ENCODE measurements at places on chromosomes 1 and 21. TPM values are rescaled to one million over a fixed set of nuclear protein-coding genes. Genes with fewer than 3 reads are reported as not detected.

LORICRIN gene
- not detected for total RNA-seq

- DNase-seq = no peak
Measured at GRCh38 chr1:161300478-161300877, 9.3 kb downstream of the MPZ start.

GRCh38 chr1:245235156-245235555, 80.4 kb downstream of the KIF26B start:
- DNase-seq = no peak

DNA sequence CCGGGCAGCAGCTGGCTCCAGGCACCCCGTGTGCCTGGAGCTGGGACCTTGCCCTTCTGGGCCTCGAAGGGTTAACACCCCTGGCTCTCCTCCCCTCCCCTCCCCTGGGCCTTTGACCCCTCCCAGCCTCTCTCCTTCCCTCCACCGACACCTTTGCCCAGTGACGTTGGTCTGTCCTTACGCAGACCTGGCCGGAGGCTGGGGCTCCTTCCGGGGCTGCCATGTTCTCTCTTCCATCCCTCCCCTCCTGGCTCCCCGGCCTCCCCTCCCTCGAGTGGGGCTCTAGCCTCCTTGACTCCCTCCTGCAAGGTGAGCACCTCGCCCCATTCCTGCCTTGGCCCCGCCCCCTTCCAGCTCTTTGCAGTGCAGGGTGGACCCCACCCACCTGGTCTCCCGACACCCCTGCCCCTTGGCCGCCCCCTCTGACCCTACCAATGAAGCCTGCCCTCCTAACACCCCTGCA, at the start of gene TMEM82:
TMEM82 (plus strand) TSS at position 161 of the 463 bp plus-strand sequence; CDS start at position 222, 61 bp downstream.
- no peak for DNase-seq

ARF1 gene
- total RNA-seq = 294 TPM

ORC1 gene
- total RNA-seq = 0.11 TPM

DNA sequence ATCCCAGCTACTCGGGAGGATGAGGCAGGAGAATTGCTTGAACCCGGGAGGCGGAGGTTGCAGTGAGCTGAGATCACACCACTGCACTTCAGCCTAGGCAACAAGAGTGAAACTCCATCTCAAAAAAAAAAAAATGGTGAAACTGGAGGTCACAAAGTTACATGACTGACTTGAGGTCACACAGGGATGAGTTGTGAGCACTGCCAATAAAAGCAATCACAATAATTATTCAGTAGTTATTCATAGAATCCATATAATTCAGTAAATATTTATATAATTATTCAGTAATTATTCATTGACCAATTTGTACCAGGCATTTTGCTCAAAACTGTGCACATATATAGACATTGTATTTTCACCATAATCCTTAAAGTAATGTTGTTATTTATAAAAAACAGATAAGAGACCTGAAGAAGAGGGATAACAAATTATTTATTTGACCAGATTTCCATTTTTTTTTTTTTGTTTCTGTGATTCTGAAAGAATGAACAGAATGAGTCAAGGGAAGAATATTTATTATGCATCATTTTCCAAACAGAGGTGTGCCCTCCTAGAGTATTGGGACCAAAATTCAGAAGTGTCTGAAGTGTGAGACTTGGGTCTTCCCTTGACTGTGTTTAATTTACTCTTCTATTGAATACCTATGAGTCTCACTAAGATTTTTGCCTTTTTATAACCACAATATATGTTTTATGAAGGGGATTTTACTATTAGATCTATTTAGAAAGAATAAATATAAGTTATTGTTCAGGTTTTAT, 43.0 kb downstream of the PRKAB2 start:
- no peak for DNase-seq

GRCh38 chr1:63713627-63714481, 60.0 kb upstream of the ROR1 start:
- DNase-seq = no peak

DNA sequence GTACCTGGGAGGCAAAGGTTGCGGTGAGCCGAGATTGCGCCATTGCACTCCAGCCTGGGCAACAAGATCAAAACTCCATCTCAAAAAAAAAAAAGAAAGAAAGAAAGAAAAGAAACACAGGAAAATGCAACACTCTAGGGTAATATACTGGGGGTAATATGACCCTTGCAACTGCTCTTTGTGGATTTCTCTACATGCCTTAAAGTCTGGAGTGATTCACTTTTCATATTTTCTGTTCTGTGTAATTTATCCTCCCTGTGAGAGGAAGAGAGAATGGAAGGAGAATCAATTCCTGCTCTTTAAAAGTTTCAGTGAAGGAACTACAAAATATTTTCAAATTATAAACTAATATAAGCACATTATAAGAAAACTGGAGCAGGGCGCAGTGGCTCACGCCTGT, 22.7 kb downstream of the RIT1 start:
- DNase-seq = no peak

LRRC38 gene
- 0.30 TPM for total RNA-seq

UBAP2L gene
- 101 TPM for total RNA-seq

DNA sequence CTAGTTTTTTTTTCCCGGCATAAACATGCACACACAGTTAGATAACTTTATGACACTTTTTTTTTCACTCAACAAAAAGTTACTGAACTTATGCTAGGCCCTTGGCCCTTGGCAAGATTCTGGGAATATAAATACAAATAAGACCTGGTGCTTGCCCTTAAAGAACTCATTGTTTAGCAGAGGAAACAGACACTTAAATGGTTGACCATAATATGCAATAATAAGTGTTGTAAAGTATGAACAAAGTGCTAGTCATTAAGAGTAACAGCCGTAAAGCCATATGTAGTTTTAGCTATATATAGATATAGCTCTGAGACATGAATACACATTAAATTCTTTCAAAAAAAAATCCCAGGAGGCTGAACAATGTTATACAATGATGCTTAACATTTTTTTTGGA, 198.3 kb downstream of the CYYR1 start:
- no peak for DNase-seq

GRCh38 chr1:30899577-30900389, 8.8 kb downstream of the SDC3 start:
- no peak for DNase-seq

GRCh38 chr1:222910699-222911098, 95.9 kb downstream of the DISP1 start:
- DNase-seq = no peak

GRCh38 chr1:34645109-34645688, 109.6 kb upstream of the GJB5 start:
- no peak for DNase-seq

- DNase-seq = no peak
Measured at GRCh38 chr1:27380224-27380623, 2.9 kb downstream of the CD164L2 start.

- DNase-seq = no peak
Measured at GRCh38 chr1:183093786-183094298, 70.6 kb downstream of the LAMC1 start.

GRCh38 chr21:36310016-36310415, 10.0 kb upstream of the MORC3 start:
- DNase-seq = no peak

MMEL1 gene
- 0.82 TPM for total RNA-seq

CNR2 gene
- total RNA-seq = not detected

- DNase-seq = no peak
Measured at GRCh38 chr1:160608057-160608456, 28.8 kb upstream of the CD84 start.

DNA sequence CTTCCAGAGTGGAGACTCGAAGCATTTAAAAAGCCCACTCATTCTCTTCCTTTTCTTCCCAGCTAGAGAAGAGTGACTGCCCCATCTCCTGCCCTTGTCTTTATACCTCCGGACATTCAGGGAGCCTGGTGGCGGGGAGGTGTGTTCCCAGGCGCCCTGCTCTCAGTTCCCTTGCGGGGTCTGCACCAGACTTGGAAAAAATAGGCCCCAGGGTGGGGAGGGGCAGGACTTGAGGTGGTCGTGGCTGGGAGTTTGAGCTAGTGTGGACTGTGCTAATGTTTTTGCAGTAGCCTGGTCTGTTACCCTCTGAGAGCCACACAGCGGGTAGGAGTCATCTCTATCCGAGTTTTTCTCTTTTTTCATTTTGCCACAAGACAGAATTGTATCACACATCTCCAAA, 139.1 kb downstream of the PEX14 start:
- no peak for DNase-seq

ASPM gene
- total RNA-seq = 0.44 TPM

CYP4Z1 gene
- total RNA-seq = 0.71 TPM

DNA sequence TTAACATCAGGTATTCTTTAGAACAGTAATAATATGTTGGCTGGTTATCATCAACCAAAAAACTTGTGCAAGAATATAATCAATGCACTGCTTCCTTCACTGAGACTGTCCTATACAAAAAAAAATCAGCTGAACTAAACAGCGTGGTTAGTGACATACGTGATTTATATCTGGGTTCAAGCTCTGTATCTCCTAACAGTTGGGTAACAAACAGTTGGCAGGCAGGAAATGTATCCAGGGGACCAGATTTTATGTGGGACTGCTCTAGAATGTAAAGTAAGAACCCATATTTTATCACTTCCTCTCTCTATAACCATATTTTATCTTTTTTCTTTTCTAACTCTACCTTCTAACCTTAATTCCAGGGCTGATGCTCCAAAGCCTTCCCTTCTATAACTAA, 8.0 kb downstream of the ACBD6 start:
- DNase-seq = no peak

DNA sequence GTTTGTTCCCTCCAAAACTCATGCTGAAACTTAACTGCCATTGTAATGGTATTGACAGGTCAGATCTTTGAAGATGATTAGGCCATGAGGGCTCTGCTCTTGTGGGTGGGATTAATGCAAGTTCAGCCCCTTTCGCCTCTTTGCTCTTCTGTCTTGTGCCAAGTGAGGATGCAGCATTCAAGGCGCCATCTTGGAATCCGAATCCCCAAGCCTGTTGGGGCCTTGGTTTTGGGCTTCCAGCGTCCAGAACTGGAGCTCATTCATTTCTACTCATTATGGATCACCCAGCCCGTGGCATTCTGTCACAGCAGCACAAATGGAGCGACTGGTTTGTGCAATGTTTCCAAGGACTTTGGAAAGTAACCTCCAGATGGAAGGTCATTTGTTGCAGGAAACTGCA, 5.6 kb downstream of the TTC34 start:
- no peak for DNase-seq

Data from left ventricle myocardium inferior (tissue), 1 donor.